ENCODE measurements at places on chromosomes 1 and 21.
A peak's percentile ranks its signal among the peaks of the same experiment; 100 is the strongest.

DNA sequence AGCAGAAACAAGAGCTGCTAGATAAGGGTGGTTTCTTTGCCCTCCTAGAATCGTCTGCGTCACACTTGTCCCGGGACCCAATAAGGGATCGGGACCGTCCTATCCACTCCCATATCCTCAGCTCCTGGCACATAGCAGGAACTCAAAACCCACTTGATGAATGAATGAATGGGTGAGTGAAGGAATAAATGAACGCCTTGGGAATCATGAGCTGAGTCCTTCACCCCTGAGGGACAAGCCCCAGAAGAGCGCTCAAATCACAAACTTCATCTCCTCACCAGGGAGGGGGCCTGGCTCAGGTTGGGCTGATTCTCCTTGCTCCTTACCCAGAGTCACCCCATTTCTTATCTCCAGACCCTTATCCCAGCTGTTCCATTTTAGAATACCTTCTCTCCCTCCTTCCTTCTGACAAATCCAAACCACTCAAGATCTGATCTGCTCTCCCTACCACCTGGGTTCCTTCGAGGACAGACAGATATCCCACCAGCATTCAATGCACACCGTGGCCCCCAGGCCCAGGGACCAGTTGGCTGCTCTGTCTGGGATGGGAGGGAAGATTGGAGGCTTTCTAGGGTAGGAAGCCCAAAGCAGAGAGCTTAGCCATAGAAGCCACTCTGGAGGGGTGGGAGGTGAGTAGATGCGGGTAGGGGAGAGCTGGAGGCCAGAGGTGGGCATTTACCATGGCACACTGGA is 643 bp upstream of the MOB3C start:
- no peak for DNase-seq

DNA sequence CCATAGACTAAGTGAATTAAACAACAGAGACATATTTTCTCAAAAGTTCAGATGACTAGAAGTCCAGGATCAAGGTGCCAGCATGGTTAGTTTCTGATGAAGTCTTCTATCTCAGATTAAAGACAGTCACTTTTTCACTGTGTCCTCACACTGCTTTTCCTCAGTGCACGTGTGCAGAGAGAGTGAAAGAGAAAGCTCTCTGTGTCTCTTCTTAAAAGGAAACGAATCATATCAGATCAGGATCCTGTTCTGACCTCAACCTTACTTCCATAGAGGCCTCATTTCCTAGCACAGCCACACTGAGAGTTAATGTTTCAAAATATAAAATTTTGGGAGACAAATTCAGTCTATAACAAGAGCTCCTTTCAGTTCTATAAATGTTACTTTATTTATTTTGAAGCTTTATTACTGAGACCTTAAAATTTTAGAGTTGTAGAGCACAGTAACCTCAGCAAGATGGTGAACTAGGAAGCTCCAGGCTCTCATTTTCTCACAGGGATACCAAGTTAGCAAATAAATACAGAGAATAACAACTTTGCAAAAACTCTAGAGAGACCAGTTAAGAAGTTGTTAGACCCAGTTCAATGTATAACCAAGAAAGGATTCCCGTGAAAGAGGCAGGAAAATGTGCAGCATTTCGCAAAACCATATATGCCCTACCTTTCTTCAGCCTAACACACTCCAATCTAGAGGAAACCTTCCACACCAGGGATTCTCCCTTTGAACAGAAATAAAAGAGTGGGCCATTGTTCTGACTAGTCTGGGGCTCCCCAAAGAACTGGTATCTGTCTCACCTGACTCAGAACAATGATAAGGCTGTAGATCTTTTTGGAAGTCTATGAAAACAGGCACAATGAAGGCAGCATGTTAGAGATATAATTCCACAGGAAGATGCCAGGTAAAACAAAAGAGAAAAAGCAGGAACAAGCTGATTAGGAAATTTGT is 372.2 kb downstream of the MRPL39 start:
- DNase-seq, result no peak

GRCh38 chr1:167332503-167332902 is 111.8 kb downstream of the POU2F1 start:
- DNase-seq, result no peak

DNA sequence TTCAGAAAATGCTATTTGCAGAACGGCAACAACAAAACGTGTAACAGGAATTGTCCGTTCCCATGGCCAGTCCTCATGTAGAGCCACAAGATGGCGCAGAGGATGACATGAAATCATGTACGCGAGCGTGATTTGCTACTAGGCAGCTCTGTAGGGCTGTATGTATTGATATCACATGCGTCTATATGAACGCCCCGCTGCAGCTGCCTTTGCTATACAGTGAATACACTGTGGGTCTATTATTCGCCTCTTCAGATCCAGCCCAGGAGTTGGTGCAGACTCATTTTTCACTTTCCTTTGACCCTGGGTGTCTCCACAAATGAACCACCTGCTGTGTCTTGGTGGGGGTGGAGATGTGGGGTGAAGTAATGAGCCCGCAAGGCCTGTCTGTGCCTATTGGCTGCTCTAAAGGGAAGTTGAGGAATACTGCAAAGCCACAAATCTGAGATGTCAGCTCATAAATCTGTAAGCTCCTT is 361.5 kb downstream of the KIF26B start:
- peak; percentile 23 for DNase-seq

DNA sequence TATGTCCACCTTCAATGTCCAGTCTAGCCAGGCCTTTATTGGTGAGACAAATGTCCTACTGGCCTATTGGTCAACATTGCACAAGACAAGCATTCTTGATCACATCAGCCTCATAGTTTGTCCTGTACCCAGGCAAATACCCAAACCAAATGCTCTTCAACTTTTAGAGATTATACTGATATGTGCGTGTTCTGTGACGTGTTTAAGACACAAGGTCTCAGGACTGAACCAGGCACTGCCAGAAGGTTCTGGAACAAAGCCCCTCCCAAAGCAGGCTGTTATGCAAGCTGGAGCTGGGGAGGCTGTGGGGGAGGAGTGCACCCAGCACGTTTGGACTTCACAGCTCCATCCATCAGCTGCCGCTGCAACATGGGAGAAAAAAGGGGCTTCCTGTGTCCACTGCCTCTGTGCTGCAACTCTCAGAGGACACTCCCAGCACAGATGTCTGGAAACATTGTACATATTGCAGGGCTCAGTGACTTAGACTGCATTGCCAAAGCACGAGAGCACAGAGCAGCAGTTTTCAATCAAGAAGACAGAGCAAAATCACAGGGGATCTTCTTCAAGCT is 45.9 kb downstream of the NID1 start:
- DNase-seq, result no peak

GRCh38 chr1:153626904-153627714 is at the start of gene S100A13:
Gene S100A13 (minus strand): TSS chr1:153627505. CDS start chr1:153626472, 1,033 bp downstream.
- DNase-seq, result peak; percentile 77

DNA sequence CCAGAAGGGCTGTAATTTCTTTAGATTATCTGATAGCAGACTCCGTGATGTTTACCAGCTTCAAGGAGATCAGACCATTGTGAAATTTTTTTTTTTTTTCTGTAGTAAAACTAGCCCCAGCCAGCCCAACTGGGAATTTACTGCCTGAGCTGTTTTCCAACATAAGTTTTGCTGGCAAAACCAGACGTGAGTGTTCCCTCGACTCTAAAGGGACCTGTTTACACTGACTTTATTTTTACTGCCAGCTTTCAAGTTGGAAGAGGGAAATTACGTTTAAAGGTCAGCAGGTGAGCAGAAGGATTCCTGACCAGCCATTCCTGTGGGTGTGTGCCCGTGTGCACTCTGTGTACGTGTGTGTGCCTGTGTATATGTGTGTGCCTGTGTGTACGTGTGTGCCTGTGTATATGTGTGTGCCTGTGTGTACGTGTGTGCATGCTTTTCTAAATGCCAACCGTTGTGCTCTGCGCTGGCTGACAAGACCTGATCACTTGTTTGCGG is 374 bp downstream of the MAB21L3 start:
- DNase-seq, result no peak

- DNase-seq, result no peak
Measured at GRCh38 chr1:169885207-169885606, 8.5 kb downstream of the SCYL3 start.

DNA sequence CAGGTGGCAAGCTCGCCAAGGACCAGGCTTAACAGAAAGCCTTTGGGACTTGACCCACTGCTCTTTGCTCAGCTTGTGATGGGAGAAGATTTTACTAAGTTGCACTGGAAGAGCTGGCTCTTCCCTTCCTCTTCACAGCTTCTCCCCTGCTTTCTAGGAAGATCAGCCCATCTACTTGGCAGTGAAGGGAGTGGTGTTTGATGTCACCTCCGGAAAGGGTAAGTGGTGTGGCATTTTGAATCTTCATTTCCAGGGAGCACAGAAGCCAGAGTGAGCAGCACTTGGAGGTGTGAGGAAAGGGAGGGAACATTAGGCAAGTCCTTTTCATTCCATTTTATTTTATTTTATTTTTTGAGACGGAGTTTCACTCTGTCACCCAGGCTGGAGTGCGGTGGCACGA is 9.7 kb downstream of the NENF start:
- no peak for DNase-seq

- DNase-seq, result no peak
Measured at GRCh38 chr1:245197911-245198379, 43.2 kb downstream of the KIF26B start.

DNA sequence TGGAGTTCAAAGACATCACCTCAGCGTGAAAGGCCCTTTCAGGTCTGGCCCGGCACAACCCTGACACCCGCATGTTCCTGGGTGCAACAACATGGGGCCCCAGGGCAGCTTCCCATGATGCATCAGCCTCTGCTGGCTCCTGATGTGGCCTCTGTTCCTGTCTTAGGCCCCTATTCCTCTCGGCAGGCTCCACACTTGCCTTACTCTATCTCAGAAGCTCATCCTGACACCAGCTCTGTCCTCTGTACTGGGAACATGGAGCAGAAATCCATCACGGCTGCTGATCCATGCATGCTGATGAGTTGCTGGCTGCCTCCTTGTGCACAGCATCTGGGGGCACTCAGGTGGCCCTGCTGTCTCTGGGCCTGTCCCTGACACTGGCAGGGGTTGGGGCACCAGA is 74.6 kb downstream of the ADARB1 start:
- DNase-seq, result no peak

- no peak for DNase-seq
Measured at GRCh38 chr1:216997069-216997468, 273.8 kb upstream of the ESRRG start.

- no peak for DNase-seq
Measured at GRCh38 chr1:183841950-183842794, 37.3 kb downstream of the RGL1 start.

GRCh38 chr1:26035959-26036755 is 9.8 kb downstream of the SLC30A2 start:
- peak; percentile 64 for DNase-seq

DNA sequence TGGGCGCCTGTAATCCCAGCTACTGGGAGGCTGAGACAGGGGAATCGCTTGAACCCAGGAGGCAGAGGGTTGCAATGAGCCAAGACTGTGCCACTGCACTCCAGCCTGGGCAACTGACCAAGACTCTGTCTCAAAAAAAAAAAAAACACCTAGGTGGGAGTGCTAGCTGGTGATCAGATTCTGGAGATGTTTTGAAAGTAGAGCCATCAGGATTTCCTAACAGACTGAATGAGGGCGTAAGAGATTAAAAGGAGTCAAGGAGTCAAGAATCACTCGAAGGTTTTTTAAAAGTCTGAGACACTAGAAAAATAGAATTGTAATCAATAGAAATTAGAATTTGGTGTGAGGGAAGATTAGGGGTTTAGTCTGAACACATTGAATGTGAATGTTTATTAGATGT is 73.8 kb downstream of the HSF2BP start:
- no peak for DNase-seq

DNA sequence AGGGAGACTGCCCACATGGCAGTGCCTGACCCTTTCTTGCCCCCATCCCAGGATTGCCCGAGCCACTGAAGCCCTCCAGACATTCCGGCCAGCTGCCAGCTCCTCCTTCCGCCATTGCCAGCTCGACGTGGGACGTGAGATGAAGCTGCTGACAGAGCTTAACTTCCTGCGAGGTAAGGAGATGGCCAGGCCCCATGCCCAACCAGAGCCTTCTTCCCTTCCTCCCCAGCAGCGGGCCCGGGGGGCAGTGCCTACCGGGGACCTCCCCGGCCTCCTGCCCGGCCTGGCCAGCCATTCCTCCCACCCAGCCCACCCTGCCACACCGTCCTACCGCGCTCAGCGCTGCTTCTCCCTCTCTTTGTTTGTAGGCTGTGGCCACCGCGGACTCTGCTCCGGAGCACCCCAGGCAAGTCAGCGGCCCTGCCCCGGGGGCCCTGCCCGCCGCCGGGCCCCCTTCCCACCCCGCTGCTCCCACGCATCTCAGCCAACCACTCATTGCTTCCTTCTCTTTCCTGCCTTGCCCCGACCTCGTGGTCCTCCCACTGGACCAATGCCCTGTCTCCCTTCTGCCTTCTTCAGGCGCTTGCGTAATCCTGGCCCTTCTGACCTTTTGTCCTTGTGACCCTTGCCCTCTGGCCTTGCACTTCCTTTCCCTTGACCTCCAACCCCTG is 4.9 kb downstream of the TRIM46 start:
- no peak for DNase-seq

DNA sequence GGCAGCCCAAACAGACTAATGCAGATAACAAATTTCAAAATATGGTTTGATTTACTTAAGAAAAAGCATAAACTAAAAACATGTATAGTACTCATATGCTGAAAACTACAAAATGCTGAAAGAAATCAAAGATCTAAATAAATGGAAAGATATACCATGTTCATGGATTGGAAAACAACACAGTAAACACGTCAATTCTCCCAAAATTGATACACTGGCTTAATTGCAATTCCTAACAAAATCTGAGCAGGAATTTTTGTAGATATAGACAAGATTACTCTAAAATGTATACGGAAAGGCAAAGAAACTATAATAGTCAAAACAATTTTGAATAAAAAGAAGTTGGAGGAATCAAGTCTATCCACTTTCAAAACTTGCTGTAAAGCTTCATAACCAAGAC is 21.0 kb downstream of the SLC19A1 start:
- no peak for DNase-seq

GRCh38 chr1:17207540-17207939 is 2.6 kb downstream of the PADI1 start:
- peak; percentile 49 for DNase-seq

DNA sequence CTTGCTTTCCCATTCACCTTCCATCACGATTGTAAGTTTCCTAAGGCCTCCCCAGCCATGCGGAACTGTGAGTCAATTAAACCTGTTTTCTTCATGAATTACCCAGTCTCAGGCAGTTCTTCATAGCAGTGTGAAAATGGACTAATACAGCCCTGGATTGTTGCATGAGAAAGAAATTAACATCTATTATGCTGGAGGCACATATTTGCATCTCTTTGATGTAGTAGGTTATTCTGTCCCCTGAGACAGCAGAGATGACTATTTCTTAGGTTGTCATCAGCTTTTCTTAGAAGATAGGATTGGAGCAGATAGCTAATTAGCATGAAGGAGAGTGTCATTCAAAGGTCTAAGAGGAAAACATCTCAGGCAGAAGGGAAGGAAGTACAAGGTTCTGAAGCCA is 166.2 kb downstream of the OMA1 start:
- DNase-seq, result no peak

DNA sequence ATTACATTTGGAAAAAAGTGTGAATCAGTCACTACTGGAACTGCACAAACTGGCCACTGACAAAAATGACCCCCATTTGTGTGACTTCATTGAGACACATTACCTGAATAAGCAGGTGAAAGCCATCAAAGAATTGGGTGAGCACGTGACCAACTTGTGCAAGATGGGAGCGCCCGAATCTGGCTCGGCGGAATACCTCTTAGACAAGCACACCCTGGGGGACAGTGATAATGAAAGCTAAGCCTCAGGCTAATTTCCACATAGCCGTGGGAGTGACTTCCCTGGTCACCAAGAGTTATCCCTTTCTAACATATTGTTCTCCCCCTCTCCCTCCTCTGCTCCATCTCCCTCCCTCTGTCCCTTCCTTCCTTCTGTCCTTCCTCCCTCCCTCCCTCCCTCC is 47.7 kb upstream of the RHOU start:
- DNase-seq, result no peak

- DNase-seq, result no peak
Measured at GRCh38 chr21:37749132-37749531, 167.1 kb downstream of the KCNJ6 start.
